ENCODE measurements at places on chromosomes 3 and 15.

GRCh38 chr15:57122080-57122840 lies 203.8 kb downstream of the TCF12 start:
- DNase-seq = no peak

- DNase-seq = no peak
Observed at GRCh38 chr3:32757618-32758374, 60.0 kb upstream of the TRIM71 start.

DNA sequence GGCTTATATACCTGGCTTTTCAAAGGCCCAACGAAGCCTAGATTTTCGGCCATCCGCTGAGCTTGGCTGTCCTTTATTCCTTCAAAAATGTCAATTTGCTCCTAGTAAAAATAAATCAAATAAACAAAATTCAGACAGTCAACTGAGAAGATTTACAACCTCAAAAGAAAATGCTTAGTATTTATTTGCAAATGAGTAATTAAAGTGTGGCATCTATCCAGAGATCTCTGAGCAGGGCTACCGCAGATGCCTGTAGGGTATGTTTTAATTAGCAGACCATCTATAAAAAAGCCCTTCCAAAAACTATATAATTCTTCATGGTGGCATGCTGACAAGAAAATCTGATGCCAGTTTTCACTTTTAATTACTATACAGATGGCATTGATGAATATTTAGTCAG lies 136.2 kb downstream of the SUCLG2 start:
- DNase-seq = no peak

- no peak for DNase-seq
Observed at GRCh38 chr3:178393824-178394223, 142.4 kb upstream of the KCNMB2 start.

DNA sequence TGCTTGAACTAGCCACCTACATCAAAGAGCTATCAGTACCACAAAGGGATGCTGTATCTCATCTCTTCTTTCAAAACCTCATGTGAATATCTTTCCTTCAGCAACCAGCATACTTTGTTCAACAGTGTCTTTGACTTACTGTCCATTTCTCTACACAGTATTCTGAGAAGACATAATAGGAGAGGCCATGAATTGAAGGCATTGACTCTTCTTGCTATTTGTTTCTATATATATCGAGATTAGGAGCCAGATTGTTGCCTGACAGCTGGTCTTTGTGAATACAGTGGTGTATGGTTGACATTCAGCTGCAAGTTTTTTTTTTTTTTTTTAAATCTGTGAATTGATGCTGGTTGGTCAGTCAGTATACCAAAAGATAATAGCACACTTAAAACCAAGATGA lies 12.1 kb upstream of the CSRNP1 start:
- no peak for DNase-seq

GRCh38 chr15:76347482-76348055 lies 11.0 kb downstream of the ISL2 start:
- DNase-seq = no peak

DNA sequence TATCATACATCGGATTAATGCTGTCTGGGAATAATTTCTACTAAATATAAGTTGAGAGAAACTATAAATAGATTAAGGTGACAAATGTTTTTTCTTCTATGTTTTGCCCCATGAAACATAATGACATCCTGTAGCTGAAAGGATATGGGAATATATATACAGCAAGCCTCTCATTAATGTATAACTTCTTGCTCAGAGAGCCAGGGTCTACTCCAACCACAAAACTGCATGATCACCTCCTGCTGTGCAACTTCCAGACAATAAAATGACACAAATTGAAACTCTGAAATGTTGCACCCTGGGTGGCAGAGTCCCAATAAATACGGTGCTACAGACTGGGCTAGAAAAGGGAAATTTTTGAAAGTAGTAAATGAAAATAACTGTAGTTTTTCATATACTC lies 571.9 kb upstream of the CBLB start:
- DNase-seq = no peak

DNA sequence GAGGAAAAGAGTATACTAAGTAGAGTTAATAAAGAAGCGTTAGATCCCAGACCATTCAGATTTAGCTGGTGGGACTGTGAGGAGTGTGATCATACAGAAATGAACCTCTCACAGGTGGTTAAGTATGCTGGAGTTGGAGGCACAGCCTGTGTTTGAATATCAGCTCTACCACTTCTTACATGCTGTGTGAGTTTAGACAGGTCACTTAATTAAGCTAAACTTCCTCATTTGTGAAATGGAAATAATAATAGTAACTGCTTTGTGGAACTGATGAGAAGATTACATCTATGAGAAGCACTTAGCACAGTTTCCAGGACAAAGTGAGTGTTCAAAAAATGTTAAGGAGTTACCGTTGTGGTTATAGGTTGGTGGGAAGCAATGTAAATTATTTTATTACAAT lies 8.4 kb downstream of the ACP3 start:
- DNase-seq = no peak

- no peak for DNase-seq
Observed at GRCh38 chr3:53888232-53888631, 3.4 kb downstream of the SELENOK start.

DNA sequence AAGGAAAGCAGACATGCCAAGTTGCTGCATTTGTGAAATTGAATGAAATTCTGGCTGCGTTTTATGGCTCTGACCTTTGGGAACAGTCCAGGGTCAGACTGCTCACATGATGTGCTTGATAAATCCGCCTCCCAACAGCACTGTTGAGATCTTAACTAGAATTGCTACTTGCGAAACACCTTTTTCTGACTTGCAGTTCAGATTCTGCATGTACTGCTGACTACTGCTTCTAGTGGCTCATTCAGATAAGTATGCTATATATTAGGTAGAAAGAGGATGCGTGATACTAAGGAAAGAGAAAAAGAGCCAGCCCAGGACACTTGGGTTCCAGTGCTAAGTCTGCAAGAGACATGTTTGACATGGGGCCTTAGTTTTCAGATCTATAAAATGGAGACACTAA lies 129.4 kb downstream of the LPP start:
- DNase-seq = no peak

DNA sequence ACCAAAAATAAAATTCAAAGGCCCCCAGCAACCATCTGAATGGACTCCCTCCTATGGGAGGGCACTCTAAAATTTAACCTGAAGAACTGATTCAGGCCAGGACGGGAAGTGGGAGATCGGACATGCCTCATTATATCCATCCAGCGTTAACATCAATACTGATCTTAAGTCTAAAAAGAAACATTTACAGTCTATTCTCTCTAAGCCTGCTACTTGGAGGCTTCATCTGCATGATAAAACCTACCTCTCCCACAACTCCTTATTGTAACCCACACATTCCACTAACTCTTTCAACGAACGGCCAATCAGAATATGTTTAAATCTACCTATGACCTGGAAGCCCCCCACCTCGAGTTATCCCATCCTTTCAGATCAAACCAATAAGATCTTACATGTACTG lies 68.4 kb downstream of the HERC1 start:
- DNase-seq = no peak

Measured in GM18507 (cell line).